ENCODE measurements at places on chromosomes 7 and 10. TPM values are rescaled to one million over a fixed set of nuclear protein-coding genes. Genes with fewer than 3 reads are reported as not detected.

CYP26C1 gene
- total RNA-seq = 0.42 TPM

NUP42 gene
- 36.5 TPM for total RNA-seq

STEAP1B gene
- total RNA-seq = 3.2 TPM

BCAP29 gene
- 30.6 TPM for total RNA-seq

OR2A5 gene
- total RNA-seq = not detected

DDC gene
- not detected for total RNA-seq

GRCh38 chr10:113056441-113057021, 106.5 kb downstream of the TCF7L2 start:
- H3K4me3 ChIP-seq = no peak overlapping the region
- H3K4me1 ChIP-seq = peaks cover 33% of the 10 kb centered on the region
- no peaks in the 10 kb centered on the region for H3K36me3 ChIP-seq

DNA sequence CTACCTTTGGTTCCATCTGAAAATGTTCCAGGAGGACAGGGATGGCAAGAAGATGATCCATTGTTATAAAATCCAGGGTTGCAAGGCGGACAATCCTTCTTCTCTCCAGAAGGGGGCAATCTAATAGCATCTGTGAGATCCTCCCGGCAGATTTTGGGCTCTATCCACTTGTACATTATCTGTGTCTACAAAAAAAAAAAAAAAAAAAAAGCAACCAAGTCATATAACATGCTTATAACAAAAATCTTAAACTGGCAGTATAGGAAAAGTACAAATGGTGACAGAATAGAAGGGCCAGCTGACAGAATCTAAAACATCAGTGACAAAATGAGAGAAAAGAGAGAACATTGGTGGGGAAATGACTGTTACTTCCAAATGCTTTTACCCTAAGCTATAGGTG, 132.7 kb downstream of the ELAPOR2 start:
- no peaks in the 10 kb centered on the region for H3K4me1 ChIP-seq
- no peak overlapping the region for H3K4me3 ChIP-seq
- DNase-seq = no peak
- H3K27me3 ChIP-seq = no peaks in the 10 kb centered on the region
- no peak overlapping the region for H3K27ac ChIP-seq
- H3K36me3 ChIP-seq = peaks cover 23% of the 10 kb centered on the region

DNA sequence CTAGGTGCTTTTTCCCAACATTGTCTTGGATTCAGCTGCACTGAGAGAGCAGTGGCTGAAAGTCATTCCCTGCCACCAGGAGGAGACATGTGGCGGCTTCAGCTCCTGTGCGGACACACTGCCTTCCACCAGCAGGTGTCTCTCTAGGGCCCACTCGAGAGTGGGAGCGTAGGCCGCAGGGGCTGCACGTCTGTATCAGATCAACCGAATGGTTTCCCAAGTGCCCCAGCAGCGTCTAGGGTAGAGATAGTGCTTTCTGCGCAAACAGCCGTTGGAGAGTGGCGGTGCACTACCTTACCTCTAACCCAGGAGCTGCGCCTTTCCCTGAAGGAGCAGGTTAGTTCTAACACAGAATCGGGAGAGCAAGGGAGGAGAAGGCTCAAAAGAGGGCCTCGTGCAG, 31.7 kb downstream of the PAPOLB start:
- H3K4me1 ChIP-seq = no peaks in the 10 kb centered on the region
- H3K27me3 ChIP-seq = no peaks in the 10 kb centered on the region
- DNase-seq = peak; percentile 88

Data from H9 (cell line).